ENCODE measurements at places on chromosomes 16 and 17.

- DNase-seq: no peak
These were observed 14.0 kb upstream of the RASL10B start for GRCh38 chr17:35717475-35717874.

DNA sequence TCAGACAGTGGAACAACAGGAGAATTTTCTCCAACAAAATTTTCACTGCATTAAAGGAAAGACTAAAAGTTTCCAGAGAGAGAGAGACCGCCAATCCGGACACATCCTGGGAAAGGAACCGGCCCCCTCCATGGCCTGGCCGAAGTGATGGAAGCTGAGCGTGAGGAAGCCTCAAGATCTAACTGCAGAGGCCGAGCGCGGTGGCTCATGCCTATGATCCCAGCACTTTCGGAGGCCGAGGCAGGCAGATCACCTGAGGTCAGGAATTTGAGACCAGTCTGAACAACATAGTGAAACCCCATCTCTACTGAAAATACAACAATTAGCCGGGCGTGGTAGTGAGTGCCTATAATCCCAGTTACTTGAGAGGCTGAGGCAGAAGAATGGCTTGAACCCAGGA is 3.9 kb downstream of the CTRB2 start:
- DNase-seq: no peak

- no peak for DNase-seq
These were observed 6.3 kb upstream of the RNF227 start for GRCh38 chr17:7922269-7922844.

DNA sequence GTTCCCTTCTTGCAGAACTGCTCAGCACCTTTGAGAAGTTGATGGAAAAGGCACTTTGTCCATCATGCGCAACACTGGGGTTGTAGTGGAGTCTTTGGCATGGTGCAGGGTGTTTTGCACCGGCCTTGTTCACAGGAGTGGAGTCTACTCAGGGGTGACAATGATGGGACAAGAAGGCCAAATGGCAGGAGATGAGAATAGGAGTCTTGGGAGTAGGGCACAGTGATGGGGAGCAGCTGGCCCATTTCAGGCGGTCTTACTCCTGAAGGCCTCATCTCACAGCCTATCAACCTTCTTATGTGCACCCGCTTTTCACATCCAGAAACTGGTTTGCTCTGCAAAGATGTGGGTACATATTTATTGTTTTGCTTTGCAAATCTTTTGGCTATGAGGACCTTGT is 13.4 kb upstream of the KCNG4 start:
- DNase-seq: no peak

- no peak for DNase-seq
These were observed 2.0 kb upstream of the INPP5K start for GRCh38 chr17:1518410-1518809.

GRCh38 chr17:27974531-27975145 is 67.8 kb upstream of the NLK start:
- no peak for DNase-seq

DNA sequence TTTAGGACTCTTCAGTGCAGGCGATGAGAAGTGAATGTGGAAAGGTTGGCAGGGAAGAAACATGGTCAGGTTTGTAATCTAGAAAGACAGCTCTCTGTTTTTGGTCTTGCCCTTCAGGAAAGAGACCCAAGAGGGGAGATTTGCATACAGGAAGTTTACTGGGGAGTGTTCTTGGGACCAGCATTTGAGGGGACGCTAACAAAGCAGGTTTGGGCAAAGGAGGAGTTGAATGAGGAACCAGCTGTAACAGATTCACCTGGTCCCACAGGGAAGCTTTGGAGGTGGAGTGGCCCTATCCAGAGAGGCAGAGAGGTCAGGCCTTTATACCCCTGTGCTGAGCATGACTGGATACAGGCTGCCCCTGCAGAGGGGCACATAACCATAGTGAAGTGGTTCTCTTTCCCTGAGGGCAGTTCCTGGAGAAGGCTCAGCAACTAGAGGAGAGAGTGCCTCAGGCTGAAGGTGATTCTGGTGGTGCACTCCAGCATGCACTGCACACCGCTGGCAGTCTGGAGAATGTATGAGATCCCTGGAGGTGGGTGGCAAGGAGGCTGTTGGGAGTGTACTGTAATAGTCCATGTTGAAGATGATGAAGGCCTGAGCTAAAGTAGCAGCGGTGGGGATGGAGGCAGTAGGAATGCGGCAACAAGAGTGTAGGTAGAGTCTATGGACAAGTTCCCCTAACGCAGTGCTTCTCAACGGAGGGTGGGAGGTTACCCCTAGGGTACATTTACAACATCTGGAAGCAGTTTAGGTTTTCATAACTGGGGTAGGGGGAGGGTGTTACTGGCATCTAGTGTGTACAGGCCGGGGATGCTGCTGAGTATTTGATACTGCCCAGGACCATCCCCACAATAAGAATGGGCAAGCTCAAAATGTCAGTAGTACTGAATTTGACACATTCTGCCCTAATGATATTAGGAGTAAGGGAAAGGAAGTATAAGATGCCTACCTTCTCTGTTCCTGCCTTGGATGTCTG is 37.2 kb downstream of the MAP2K6 start:
- DNase-seq: no peak

DNA sequence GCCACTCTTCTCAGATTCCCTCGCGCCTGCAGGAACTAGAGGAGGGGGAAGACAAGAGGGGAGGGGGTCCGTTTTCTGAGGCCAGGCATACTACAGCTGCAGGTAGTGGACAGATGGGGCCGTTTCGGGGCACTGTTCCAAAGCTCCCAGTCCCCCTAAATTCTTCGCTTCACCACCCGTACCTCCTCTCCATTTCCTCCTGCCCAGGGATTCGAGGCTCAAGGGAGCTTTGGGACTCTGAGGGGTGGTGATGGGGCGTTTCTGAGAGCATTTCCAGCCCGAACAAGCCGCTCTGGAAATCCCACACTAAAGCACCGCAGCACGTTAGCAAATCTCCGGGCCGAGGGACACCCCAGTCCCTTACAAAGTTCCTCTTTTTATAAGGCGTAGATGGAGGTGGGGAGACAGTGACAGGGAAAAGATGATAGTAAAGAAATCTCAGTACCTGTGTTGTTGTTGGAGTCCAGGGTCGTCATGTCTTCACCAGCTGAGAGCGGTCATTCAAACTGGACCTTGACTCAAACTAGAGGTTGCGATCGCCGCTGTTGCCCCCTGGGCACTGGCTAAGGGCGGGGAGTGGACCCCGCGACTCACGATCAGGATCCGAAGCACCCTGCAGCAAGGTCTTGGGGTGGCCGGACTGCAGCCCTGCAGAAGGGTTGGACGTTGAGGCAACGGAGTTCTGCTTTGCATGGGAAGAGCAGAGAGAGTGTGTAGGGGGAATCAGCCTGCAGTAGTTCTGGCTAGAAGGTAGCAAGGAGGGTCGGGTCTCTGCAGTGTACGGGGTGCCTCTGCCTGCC is 570 bp downstream of the NR1D1 start:
- DNase-seq: no peak

- DNase-seq: no peak
These were observed 161.8 kb upstream of the NOG start for GRCh38 chr17:56431736-56432135.

GRCh38 chr16:85313526-85314301 is 201.4 kb upstream of the CIBAR2 start:
- no peak for DNase-seq

DNA sequence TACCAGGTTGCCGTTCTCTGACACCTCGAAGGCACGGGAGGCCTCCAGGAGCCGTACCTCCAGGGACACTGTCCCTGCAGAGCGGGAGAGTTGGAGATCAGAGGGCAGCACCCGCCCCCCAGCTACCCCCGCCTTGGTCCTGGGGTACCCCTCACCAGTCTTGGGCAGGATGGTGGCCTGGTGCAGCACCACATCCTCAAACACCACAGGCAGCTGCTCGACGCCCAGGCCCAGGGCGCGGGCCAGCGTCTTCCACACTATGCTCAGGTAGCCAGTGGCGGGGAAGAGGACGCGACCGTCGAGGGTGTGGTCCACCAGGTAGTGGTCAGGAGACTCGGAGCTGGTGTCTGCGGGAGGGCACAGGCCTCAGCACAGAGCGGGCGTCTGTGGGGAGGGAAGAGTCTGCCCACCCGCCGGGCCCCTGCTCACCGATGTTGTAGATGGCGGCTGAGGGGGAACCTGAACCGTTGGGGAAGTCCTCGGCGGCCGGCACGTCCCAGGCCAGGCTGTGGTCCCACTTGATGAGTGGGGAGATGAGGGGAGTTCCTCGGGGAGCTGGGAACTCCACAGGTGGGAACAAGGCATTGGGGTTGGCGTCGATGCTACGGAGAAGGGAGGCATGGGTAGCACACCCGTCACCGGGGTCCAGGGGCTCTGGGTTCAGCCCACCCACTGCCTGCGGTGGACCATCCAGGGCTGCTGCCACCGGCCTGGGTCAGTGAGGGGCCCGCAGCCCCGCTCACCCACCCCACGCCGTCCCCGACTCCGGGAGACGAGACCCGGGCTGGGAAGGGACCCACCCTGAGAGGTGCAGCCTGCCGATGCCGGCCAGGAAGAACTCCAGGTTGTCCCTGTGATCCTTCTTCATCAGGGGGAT is 9.8 kb downstream of the FASN start:
- DNase-seq: no peak

GRCh38 chr16:85072076-85072860 is 40.0 kb downstream of the CIBAR2 start:
- DNase-seq: no peak

GRCh38 chr16:17138801-17139200 is 332.0 kb downstream of the XYLT1 start:
- DNase-seq: no peak

DNA sequence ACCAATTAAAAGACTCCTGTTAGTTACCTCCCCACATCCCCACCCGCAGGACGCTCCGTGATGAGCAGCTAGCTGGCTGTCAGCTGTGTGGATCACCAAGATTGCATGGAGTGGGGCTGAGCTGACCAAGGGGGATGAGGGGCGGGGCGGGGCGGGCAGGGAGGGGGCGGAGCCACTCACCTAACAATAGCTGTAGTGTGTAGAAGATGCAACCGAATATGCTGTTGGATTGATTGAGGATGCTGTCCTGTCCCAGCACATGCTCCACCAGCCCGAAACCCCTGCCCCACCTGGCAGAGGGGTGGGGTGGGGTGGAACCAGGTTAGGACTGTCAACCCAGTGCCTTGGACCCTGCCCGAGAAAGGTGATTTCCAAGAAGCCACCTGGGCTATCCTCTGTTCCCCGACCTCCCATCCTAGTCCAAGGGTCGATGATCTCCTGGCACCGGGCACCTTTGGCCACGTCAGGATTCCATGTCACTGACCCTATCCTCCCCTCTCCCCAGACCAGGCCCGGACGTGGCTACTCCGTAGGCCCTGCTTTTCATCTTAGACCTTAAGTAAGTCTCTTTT is 1.4 kb downstream of the VKORC1 start:
- DNase-seq: no peak

GRCh38 chr17:78226055-78226758 is 5.2 kb upstream of the TMEM235 start:
- DNase-seq: no peak

GRCh38 chr16:84498859-84499620 is 5.4 kb downstream of the MEAK7 start:
- DNase-seq: no peak

DNA sequence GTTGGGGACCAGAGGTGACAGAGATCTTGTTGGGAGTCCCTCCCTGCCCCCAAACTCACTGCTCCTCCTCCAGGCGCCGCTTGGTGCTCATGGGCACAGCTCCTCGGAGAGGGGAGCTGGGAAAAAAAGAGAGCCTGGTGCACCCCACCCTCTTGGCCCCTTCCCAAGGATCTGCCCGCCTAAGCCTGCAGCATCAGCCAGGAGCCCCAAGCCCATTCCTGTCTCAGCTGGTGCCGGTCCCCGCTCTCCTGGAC is 400 bp downstream of the HCFC1R1 start:
- no peak for DNase-seq

DNA sequence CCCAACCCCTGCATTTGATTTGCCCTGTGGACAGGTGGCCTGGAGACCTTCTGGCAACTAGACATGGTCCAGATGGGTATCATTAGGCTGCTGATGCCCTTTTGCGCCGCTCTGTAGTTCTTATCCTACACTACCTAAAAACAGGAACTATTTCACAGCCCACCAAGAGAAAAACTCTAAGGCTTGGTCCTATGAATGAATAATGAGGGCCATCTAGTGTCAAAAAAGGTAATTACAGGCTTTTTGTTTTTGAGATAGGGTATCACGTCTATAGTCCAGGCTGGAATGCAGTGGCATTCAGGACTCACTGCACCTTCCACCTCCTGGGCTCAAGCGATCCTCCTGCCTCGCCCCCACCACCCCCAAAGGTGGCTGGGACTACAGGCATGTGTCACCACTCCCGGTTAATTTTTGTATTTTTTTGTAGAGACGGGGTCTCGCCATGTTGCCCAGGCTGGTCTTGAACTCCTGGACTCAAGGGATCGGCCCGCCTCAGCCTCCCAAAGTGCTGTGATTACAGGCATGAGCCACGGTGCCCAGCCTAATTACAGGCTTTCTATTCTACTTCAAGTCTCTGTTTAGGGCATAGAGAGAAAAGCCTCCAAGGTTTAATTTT is 20.9 kb downstream of the COIL start:
- no peak for DNase-seq

GRCh38 chr17:80855948-80856862 is 135.4 kb upstream of the CHMP6 start:
- peak; percentile 26 for DNase-seq

GRCh38 chr17:68035131-68035522 is 408 bp upstream of the KPNA2 start:
- peak; percentile 84 for DNase-seq

DNA sequence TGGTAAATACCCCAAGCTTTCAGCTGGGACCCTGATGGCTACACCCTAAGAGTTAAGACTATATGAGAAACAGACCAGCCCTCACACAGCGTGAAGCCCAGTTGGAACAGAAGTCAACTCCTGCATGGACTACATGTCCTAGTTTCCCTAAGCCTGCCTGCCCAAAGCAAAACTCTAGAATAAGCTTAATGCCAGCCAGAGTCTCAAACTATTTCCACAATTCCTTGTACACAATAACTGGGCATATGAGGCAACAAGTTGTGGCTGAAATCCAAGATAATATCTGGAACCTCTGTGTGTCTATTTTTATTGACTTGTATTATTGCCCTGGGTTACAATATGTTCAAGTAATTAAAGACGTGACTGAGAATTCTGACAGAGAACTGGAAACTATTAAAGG is 19.4 kb downstream of the MYH10 start:
- DNase-seq: no peak

GRCh38 chr17:70288540-70289290 is 119.4 kb downstream of the KCNJ2 start:
- no peak for DNase-seq

GRCh38 chr17:16997514-16998429 is 25.9 kb upstream of the TNFRSF13B start:
- no peak for DNase-seq

DNA sequence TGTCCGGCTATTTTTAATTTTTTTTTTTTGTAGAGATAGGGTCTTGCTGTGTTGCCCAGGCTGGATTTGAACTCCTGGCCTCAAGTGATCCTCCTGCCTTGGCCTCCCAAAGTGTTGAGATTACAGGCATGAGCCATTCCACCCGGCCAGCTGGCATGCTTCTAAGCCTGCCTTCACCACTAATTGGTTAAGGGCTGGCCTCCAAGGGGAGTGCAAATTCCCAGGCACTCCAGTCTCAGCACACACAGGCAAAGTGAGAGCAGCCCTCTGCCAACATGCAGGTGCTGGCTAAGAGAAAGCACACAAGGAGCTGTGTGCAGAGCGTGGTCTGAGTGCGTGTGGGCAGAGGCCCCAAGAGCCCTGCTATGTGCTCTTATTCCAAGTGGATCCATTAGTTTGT is 149.8 kb upstream of the HS3ST2 start:
- no peak for DNase-seq
